Fibroblast of the conjunctiva (primary cell): ENCODE measurements at places on chromosomes 11 and 22.
A peak's percentile ranks its signal among the peaks of the same experiment; 100 is the strongest.

GRCh38 chr11:57131080-57131790 is 50.5 kb upstream of the LRRC55 start:
- DNase-seq, result no peak

- DNase-seq, result peak; percentile 56
Measured at GRCh38 chr11:117226388-117227385, 5.2 kb downstream of the PCSK7 start.

GRCh38 chr11:64620381-64620971 is 29.5 kb downstream of the SLC22A12 start:
- DNase-seq, result no peak

GRCh38 chr22:23704062-23704461 is 13.2 kb downstream of the RGL4 start:
- no peak for DNase-seq

GRCh38 chr11:18065572-18065971 is 19.5 kb upstream of the TPH1 start:
- DNase-seq, result no peak

DNA sequence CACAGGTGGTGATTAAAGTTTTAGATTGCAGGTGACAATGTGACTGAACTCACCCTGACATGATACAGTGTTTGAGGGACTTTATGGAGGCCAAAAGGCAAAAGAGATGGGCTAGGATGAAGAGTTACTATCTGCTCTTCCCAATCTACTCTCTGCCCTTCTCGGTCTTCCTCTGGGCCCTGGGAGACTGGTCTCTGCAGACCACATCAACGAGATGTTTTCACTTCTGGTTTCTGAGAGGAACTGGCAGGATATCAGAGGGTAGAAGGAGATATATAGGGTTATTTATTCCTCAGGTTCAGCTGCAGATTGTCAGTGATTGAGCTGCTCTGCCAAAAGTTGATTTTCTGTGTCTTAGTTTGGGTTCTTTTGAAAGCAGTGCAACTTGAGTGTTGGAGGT is 32.4 kb upstream of the CD44 start:
- DNase-seq, result no peak

DNA sequence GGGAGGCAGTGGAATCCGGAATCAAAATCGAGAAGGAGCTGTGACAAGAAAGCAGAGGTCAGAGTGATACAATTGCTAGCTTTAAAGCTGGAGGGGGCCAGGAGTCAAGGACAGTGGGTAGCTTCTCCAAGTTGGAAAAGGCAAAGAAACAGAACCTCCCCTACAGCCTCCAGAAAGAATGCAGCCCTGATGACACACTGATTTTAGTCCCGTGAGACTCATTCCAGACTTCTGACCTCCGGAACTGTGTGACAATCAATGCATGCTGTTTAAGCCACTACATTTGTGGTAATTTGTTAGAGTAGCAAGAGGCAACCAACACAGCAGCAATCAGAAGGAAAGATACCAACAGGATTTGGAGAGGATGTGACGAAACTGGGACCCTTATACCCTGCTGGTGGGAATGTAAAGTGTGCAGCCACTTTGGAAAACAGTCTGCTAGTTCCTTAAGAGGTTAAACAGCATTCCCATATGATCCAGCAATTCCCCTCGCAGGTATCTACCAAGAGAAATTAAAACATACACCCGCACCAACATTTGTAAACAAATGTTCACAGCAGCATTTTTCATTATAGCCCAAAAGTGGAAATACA is 66.7 kb downstream of the DSCAML1 start:
- DNase-seq, result no peak
